Hepatocyte (in vitro differentiated cells): ENCODE measurements at places on chromosomes 4 and X.
A peak's percentile ranks its signal among the peaks of the same experiment; 100 is the strongest.

DNA sequence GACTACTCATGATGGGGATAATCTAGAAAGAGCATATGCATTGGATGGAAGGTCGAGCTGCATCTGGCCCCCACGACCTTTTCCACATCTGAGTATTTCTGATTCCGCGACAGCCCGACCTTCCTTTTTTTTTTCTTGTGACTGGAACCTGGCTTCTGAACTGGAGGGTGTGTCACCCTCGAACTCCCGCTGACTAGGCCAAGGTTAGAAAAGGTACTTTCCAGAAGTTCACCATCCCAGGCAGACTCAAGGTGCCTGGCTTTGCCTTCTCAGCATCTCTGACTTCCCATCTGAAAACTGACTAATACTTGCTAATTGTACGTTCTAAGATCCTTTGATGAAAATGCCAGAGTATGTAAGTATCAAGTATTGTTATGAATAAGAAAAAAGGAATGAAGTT, 49.3 kb upstream of the CD40LG start:
- H3K4me1 ChIP-seq, result no peaks in the 10 kb centered on the region
- H3K36me3 ChIP-seq, result no peaks in the 10 kb centered on the region
- no peak overlapping the region for H3K4me3 ChIP-seq
- no peak for DNase-seq
- no peaks in the 10 kb centered on the region for H3K27me3 ChIP-seq
- H3K27ac ChIP-seq, result no peak overlapping the region

DNA sequence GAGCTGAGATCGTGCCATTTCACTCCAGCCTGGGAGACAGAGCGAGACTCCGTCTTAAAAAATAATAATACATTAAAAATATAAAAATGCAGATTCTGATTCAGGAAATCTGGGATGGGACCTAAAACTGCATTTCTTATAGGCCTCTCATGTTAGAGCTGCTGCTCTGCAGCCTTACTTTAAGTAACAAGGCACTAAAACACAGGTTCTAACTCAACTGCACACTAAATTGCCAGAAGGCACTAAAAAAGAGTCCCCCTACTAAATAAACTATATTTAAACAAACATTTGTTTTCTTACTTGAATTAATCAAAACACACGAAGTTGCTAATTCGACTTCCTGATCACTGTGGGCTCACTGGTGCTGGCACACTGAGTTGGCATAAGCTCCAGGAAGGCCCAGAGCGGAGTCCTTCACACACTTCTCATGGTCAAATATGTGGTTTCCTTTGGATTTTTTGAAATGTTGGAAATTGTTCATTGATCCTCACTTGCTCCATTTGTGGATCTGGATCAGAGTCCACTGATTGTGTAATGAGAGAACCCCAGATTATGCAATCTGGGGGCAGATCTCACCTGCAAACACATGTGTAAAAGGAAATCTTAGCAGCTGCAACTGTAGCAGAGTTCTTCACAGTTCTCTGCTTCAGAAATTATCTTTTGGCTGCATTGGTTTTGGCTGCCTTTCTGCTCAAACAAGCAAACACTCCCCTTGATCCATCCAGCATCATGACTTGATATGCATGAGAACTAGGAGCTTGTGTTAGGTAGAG, 59.3 kb downstream of the AFF1 start:
- H3K27me3 ChIP-seq, result no peaks in the 10 kb centered on the region
- H3K4me3 ChIP-seq, result no peak overlapping the region
- peak overlapping the region; percentile 53 for H3K27ac ChIP-seq
- DNase-seq, result no peak
- H3K4me1 ChIP-seq, result peaks cover 4% of the 10 kb centered on the region

GRCh38 chr4:158500054-158500453, 21.6 kb upstream of the RXFP1 start:
- H3K27ac ChIP-seq, result no peak overlapping the region
- H3K4me1 ChIP-seq, result no peaks in the 10 kb centered on the region
- H3K36me3 ChIP-seq, result no peaks in the 10 kb centered on the region
- DNase-seq, result no peak
- H3K4me3 ChIP-seq, result no peak overlapping the region

DNA sequence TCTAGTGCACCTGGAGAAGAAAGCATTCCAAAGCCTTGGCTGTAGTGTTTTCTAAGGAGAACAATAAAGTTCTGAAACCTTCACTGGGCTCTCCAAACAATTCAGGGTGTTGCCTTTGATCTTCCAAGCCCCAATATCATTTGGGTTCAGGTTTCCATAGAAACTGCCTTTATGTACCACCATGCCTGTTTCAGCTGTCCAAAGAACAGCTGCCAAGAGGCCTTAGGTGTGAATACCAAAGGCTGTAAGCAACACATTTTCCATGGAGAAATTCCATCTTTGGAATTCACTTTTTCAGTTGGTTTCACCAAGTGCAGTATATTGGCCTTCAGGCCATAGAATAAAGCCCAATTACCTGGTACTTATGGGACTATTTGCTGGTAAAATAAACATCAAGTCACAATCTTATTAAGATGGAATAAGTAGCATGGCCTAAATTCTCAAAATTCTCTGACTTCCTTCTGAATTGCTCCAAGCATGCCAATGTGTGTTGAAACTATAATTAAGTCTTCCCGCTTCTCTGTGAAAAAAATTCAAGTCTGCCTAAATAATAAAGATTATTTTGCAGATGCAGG, 61.9 kb downstream of the COX18 start:
- H3K27ac ChIP-seq, result no peak overlapping the region
- no peaks in the 10 kb centered on the region for H3K4me1 ChIP-seq
- H3K27me3 ChIP-seq, result no peaks in the 10 kb centered on the region
- H3K36me3 ChIP-seq, result no peaks in the 10 kb centered on the region
- no peak overlapping the region for H3K4me3 ChIP-seq
- DNase-seq, result no peak

DNA sequence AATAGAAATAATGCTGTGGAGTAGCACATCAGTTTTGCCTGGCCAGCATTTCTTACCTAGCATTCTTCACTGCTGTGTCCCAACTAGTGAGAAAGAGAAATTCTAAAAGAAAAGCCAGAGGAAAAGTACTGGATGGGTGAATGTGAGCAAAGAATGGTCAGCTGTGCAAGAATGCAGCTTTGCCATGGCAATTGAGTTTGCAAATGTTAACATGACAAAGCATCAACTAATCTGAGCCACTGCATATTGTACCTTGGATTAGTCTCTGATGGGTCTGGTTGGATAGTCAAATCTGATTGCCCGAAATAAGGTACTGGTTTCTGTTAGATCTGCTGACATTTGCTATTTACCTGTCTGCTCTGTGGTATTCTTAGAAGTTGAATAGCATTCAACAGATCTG, 38.7 kb downstream of the ADD1 start:
- no peaks in the 10 kb centered on the region for H3K36me3 ChIP-seq
- no peaks in the 10 kb centered on the region for H3K27me3 ChIP-seq
- H3K4me1 ChIP-seq, result no peaks in the 10 kb centered on the region
- no peak overlapping the region for H3K27ac ChIP-seq
- DNase-seq, result no peak

- peaks cover 9% of the 10 kb centered on the region for H3K4me1 ChIP-seq
- H3K4me3 ChIP-seq, result peak overlapping the region; percentile 20
- H3K36me3 ChIP-seq, result no peaks in the 10 kb centered on the region
- peak; percentile 27 for DNase-seq
Observed at GRCh38 chrX:48956728-48957414, 536 bp downstream of the OTUD5 start.

DNA sequence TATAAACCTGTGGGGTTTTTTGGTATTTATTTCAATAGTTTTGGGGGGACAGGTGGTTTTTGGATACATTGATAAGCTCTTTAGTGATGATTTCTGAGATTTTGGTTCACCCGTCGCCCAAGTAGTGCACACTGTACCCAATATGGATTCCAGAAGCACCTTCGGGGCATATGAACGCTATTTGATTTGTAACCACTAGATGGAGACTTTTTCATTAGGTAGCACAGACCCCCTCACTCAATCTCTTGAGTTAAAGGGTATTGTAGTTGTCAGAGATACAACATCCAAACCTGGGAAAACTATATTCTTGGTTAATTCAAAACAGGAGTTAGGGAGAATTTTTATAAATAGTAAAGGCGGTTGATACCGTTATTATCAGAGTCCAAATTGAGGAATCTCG, 79.8 kb downstream of the SPANXN3 start:
- H3K4me3 ChIP-seq, result no peak overlapping the region
- H3K27ac ChIP-seq, result no peak overlapping the region
- peak; percentile 8 for DNase-seq
- H3K36me3 ChIP-seq, result no peaks in the 10 kb centered on the region
- no peaks in the 10 kb centered on the region for H3K4me1 ChIP-seq
- no peaks in the 10 kb centered on the region for H3K27me3 ChIP-seq

- peak overlapping the region; percentile 24 for H3K27ac ChIP-seq
- no peaks in the 10 kb centered on the region for H3K27me3 ChIP-seq
- H3K36me3 ChIP-seq, result no peaks in the 10 kb centered on the region
- no peak for DNase-seq
- H3K4me1 ChIP-seq, result peaks cover 12% of the 10 kb centered on the region
Observed at GRCh38 chr4:173181848-173182247, 13.2 kb downstream of the GALNT7 start.

DNA sequence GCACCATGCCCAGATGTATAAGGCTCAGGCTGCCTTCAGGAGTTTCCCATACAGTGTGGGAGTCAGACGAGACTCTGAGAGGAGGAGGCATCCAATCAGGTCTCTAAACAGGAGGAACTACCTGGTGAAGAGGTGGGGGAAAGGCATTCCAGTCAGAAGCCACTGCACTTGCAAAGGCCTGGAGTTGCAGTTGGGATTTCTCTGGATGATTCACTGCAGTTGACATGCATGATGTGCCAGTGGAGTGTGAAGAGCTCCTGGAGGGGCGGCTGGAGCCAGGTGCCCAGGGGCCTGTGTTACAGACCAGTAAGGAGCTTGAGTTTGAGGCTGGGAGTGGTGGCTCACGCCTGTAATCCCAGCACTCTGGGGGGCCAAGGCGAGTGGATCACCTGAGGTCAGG, 339.1 kb downstream of the ARHGAP10 start:
- H3K4me1 ChIP-seq, result no peaks in the 10 kb centered on the region
- H3K4me3 ChIP-seq, result no peak overlapping the region
- H3K36me3 ChIP-seq, result no peaks in the 10 kb centered on the region
- no peak overlapping the region for H3K27ac ChIP-seq
- DNase-seq, result no peak

DNA sequence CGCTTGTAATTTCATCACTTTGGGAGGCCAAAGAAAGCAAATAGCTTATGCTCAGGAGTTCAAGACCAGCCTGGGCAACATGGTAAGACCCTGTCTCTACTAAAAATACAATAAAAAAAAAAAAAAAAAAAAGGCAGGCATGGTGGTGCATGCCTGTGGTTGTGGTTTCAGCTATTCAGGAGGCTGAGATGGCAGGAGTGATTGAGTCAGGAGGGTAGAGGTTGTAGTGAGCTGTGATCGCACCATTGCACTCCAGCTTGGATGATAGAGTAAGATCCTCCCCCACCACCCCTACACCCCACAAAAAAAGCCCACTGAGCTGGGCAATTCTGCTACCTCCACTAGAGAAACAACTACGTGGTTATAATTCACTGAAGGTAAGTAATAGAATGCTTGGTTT, 118.8 kb upstream of the PCDH18 start:
- no peaks in the 10 kb centered on the region for H3K4me1 ChIP-seq
- DNase-seq, result no peak
- H3K4me3 ChIP-seq, result no peak overlapping the region
- H3K27ac ChIP-seq, result no peak overlapping the region
- H3K27me3 ChIP-seq, result no peaks in the 10 kb centered on the region
- no peaks in the 10 kb centered on the region for H3K36me3 ChIP-seq

GRCh38 chr4:140213749-140214148, 59.8 kb upstream of the MAML3 start:
- H3K4me1 ChIP-seq, result peaks cover 7% of the 10 kb centered on the region
- peak; percentile 12 for DNase-seq
- H3K27ac ChIP-seq, result peak overlapping the region; percentile 86
- H3K27me3 ChIP-seq, result no peaks in the 10 kb centered on the region
- H3K4me3 ChIP-seq, result no peak overlapping the region

- no peaks in the 10 kb centered on the region for H3K27me3 ChIP-seq
- H3K27ac ChIP-seq, result no peak overlapping the region
- no peak overlapping the region for H3K4me3 ChIP-seq
- DNase-seq, result no peak
- no peaks in the 10 kb centered on the region for H3K4me1 ChIP-seq
- no peaks in the 10 kb centered on the region for H3K36me3 ChIP-seq
Observed at GRCh38 chr4:21507439-21507838, 441.1 kb downstream of the KCNIP4 start.

DNA sequence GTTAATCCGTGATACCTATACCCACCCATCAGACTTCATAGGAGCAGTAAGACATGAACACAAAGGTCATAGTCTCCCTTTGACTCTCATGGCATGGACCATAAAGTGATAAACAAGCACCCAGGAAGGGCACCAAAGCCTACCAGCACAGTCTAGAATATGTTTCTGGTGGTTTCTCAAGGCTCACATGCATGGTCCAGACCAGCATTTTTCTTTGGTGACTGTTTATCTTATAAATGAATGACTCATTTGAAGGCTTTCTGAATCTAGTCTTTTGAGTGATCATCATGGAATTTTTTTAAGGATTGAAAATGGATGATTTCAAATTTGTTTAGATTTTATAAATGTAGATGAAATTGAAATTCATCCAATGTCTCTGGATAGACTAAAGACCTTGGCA, 32.0 kb upstream of the AMELX start:
- no peaks in the 10 kb centered on the region for H3K36me3 ChIP-seq
- no peak overlapping the region for H3K27ac ChIP-seq
- DNase-seq, result no peak
- no peaks in the 10 kb centered on the region for H3K27me3 ChIP-seq
- H3K4me1 ChIP-seq, result no peaks in the 10 kb centered on the region

DNA sequence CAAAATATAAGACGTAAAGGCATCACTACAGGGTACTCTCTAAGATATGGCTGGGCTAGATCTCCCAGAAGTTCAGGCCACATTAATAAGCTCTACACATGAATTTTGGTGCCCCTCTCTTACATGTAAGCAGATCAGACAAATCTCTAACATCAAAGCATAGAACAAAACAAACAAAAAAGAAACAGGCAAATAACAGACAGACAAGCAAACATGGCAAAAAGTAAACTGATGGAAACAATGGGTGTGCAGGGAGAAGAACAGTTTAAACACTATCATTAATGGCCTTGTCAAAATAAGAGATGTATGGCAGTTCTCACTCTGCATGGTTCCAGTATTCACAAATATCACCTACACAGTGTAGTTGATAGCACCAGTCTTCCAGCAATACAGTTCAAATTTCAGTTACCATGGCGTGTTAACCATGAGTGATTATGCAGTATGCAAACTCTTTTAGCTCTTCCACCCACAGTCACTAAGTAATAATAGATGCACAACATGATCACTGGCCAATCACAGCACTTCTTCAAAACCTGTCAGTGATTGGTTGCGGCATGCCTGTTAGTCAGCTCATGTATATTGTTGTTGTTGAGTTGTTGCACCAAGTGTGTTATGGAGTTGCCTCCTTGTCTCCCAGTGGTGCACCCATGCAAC, 110.7 kb upstream of the TLR3 start:
- H3K27me3 ChIP-seq, result no peaks in the 10 kb centered on the region
- H3K27ac ChIP-seq, result no peak overlapping the region
- H3K36me3 ChIP-seq, result no peaks in the 10 kb centered on the region
- no peak overlapping the region for H3K4me3 ChIP-seq
- H3K4me1 ChIP-seq, result no peaks in the 10 kb centered on the region
